ENCODE measurements at places on chromosomes 2 and 18. TPM values are rescaled to one million over a fixed set of nuclear protein-coding genes. Genes with fewer than 3 reads are reported as not detected.

The CDH19 gene
- total RNA-seq: not detected

The FECH gene
- 23.8 TPM for total RNA-seq

The SPP2 gene
- not detected for total RNA-seq

The TSHZ1 gene
- 15.0 TPM for total RNA-seq

The LINC00305 gene
- total RNA-seq: not detected

The AOX1 gene
- total RNA-seq: 2.4 TPM

The LIPG gene
- total RNA-seq: 1.9 TPM

The CRYBA2 gene
- not detected for total RNA-seq

The GPR35 gene
- 0.85 TPM for total RNA-seq

The UGT1A3 gene
- not detected for total RNA-seq

The C1QL2 gene
- total RNA-seq: not detected

The POTEE gene
- total RNA-seq: 0.47 TPM
